Hematopoietic multipotent progenitor cell (in vitro differentiated cells): ENCODE measurements at places on chromosomes 4 and X. TPM values are rescaled to one million over a fixed set of nuclear protein-coding genes. Genes with fewer than 3 reads are reported as not detected.

SPANXB1 gene
- not detected for total RNA-seq

IL1RAPL1 gene
- total RNA-seq = under 0.01 TPM

GTPBP6 gene
- total RNA-seq = 57.1 TPM

CNKSR2 gene
- 4.0 TPM for total RNA-seq

DTHD1 gene
- total RNA-seq = not detected

FGB gene
- total RNA-seq = under 0.01 TPM

ESX1 gene
- not detected for total RNA-seq

ZNF185 gene
- total RNA-seq = 20.5 TPM

WDR19 gene
- 13.2 TPM for total RNA-seq

TCEAL5 gene
- 0.27 TPM for total RNA-seq

RRH gene
- not detected for total RNA-seq

ABLIM2 gene
- under 0.01 TPM for total RNA-seq

IL1RAPL2 gene
- not detected for total RNA-seq

RHOXF2B gene
- total RNA-seq = not detected

POF1B gene
- total RNA-seq = not detected

C4orf36 gene
- total RNA-seq = 0.54 TPM

HAND2 gene
- not detected for total RNA-seq

EPGN gene
- under 0.01 TPM for total RNA-seq

SHROOM2 gene
- under 0.01 TPM for total RNA-seq

MAGEB2 gene
- total RNA-seq = not detected

KIT gene
- total RNA-seq = 45.2 TPM

GEMIN8 gene
- total RNA-seq = 22.4 TPM

RS1 gene
- not detected for total RNA-seq

TLR2 gene
- 3.5 TPM for total RNA-seq

IL3RA gene
- total RNA-seq = 23.4 TPM

NELFA gene
- 33.9 TPM for total RNA-seq

PLXNB3 gene
- 0.54 TPM for total RNA-seq

MAD2L1 gene
- total RNA-seq = 8.6 TPM

DGAT2L6 gene
- total RNA-seq = not detected

HTN3 gene
- not detected for total RNA-seq

PSAPL1 gene
- not detected for total RNA-seq

PCDH18 gene
- under 0.01 TPM for total RNA-seq

UGDH gene
- total RNA-seq = 7.5 TPM

CT45A3 gene
- total RNA-seq = not detected

XAGE1A gene
- not detected for total RNA-seq

SFRP2 gene
- total RNA-seq = not detected

PHF8 gene
- total RNA-seq = 39.3 TPM

ATOH1 gene
- not detected for total RNA-seq

ASB12 gene
- 0.81 TPM for total RNA-seq

WDR13 gene
- 235 TPM for total RNA-seq

ARMCX4 gene
- 2.2 TPM for total RNA-seq

PTPN13 gene
- total RNA-seq = 0.81 TPM

NPNT gene
- not detected for total RNA-seq

PDZD4 gene
- under 0.01 TPM for total RNA-seq

REELD1 gene
- total RNA-seq = not detected
